ENCODE measurements at places on chromosomes 16 and 17. TPM values are rescaled to one million over a fixed set of nuclear protein-coding genes. Genes with fewer than 3 reads are reported as not detected.

DNA sequence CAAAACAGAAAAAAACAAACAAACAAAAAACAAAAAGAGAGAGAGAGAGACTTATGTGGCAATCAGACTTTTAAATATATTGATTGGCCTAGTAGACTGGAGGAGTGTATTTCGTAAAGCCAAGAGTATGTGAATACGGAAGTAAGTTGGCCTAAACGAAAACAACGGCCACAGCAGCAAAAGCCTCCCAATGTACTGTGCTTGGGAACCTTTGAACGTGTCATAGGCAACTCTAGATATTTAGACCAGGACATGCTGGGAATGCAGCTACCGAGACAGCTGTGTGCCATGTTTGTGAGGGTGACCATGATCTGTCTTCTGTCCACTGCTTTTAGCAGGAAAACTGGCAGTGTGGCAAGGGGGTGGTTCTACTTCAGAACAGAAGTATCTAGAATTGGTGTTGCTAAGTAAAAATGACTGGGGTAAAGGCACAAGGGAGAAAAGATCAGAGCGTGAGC lies 7.4 kb downstream of the MAF start:
- no peak for DNase-seq

GRCh38 chr17:73317513-73318426 lies 6.0 kb upstream of the CDC42EP4 start:
- no peak for DNase-seq

Gene KRTAP4-3
- polyA plus RNA-seq, result not detected

Gene WRAP53
- polyA plus RNA-seq, result 12.4 TPM

Gene CACNG1
- polyA plus RNA-seq, result 0.11 TPM

DNA sequence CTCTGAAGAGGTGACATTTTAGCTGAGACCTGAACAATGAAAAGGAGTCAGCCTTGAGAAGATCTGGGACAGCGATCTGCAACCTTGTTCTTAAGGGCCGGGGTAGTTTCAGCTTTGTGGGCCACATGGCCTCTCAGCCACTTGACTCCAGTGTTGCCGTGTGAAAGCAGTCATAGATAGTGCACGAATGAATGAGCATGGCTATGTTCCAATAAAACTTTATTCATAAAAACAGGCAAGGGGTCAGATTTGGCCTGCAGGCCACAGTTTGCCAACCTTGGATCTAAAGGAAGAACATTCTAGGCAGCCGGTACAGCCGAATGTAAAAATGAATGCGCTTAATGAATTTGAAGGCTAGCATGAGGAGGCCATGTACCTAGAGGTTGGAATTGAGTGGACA lies 83.5 kb downstream of the ABCC6 start:
- DNase-seq, result no peak

GRCh38 chr16:64478252-64478906 lies 643.5 kb downstream of the CDH11 start:
- no peak for DNase-seq

Gene TPPP3
- polyA plus RNA-seq, result 44.8 TPM

DNA sequence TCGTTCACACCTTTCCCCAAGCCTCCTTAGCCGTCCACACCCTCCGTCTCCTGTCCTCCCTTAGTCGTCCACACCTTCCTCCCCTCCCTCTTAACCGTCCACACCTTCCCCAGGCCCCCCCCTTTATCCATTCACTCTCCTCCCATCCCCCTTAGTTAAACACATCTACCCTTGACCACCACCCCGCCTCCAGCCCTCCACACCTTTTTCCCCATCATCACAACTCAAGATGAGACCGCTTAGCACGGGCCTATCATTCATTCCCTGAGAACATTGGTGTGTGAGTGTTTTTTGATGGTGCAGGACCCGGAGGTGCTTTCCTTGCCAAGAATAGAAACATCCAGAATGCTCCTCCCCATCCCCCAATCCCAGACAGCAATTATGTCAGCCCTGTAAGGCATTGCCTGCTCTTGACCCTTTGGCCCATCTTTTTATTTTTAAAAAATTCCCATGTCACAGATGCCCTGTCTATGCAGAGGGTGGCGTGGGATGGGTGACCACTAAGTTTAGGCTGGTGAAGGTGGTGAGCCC lies 1.4 kb downstream of the TENT4B start:
- DNase-seq, result no peak

DNA sequence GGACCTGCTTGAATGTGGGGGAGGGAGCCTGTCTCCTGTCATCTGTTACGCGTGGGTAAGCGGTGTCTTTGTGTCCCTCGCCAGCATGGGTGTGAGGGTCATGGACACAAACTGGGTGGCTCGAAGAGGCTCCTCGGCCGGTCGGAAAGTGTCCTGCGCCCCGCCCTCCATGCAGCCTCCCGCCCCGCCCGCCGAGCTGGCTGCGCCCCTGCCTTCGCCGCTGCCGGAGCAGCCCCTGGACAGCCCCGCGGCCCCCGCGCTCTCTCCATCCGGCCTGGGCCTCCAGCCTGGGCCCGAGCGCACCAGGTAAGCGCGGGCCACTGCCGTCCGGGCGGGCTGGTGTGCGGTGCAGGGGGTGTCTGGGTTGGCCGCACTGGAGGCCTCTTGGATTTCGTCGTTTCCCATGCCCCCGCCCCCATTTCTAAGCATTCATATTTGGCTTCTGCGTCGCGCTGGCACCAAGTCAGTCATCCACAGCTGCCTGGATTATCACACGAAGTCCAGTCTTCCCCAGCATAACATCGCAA lies 43.8 kb downstream of the ELAC2 start:
- no peak for DNase-seq

GRCh38 chr17:28124962-28125361 lies 82.5 kb downstream of the NLK start:
- DNase-seq, result no peak

GRCh38 chr16:48330189-48330840 lies 54.9 kb downstream of the SIAH1 start:
- DNase-seq, result no peak

- DNase-seq, result no peak
Measured at GRCh38 chr17:72432143-72432621, 311.4 kb downstream of the SOX9 start.

DNA sequence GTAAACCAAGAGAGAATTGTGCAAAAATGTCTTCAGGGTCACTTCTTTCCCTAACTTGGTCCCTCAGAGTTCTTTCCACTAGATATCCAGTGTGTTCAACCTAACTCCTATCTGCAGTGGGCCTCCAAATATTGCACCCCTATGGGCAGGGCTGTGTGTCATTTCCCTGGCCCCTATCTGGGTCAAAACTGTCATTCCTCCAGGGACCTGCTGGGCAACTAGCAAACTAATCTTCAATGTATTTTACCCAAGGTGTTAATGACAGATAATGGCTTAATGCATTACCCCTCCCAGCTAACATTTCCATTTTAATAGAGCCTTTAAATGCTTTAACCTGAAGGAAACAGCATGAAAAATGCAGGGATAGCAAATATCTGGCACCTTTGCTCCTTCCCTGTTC lies 25.8 kb upstream of the SKAP1 start:
- DNase-seq, result no peak

GRCh38 chr16:30084816-30085159 lies 6.9 kb downstream of the TBX6 start:
- no peak for DNase-seq

Gene SYT17
- 11.4 TPM for polyA plus RNA-seq

- DNase-seq, result no peak
Measured at GRCh38 chr17:40960144-40960543, 6.6 kb downstream of the KRT39 start.

DNA sequence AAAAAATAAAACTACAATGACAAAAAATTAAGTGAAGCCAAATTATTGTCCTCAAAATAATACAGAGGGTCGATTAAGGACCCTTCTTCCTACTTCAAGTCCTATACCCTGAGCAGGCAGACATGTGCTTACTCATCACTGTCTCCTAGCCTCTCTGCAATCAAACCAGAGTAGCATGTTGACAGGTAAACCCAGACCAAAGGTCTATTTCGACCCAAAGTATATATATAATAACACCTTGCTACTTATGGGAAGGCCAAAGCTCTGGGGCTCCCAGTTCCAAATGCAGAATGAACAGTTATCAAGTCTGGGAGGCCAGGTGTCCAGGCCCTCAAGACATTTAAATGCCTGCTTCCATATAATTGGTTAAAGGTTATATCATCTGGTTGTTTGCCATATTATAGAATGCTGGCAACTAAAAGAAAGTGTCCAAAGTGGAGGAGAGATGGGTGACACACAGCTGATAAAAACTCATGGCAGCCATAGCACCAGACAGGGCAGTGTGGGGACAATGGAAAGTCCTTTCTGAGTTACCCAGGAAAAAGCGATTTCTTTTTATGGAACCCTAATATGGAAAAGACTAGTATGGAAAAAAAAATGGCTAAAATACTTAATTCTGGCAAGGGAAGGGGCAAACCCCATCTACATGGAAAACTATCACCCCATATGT lies 53.6 kb downstream of the N4BP1 start:
- DNase-seq, result no peak

GRCh38 chr17:82424001-82424862 lies 5.8 kb upstream of the OGFOD3 start:
- no peak for DNase-seq

DNA sequence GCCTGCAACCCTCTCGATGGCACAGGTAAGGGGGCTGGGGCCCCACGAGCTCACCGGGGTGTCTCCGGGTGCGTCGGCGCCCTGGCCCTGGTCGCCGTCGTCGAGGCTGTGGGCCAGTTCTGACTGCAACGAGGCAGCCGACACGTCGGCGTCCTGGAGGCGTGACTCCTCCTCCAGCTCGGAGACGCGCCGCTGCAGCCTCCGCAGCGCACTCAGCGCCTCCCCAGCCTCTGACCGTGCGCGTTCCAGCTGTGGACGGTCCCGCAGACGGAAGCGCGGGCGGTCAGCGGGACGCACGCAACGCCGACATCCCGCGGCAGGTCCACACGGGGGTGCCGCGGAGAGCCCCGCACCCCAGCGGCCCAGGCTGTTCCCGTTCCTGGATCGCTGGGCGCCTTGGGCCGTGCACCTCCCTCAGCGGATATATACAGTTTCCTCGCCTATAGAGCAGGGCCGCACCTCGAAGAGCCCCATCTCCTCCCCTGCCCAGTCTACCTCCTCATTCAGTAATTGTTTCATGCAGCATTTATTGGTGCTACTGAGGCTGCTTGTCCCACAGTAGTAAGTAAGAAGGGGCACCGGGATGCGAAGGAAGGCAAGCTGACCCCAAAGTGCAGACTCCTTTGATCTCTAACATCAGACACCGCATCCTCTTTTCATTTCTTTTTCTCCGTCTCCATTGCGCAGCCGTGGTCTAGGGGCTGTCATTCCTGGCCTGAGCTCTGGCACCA lies 5.8 kb downstream of the THOC6 start:
- no peak for DNase-seq

DNA sequence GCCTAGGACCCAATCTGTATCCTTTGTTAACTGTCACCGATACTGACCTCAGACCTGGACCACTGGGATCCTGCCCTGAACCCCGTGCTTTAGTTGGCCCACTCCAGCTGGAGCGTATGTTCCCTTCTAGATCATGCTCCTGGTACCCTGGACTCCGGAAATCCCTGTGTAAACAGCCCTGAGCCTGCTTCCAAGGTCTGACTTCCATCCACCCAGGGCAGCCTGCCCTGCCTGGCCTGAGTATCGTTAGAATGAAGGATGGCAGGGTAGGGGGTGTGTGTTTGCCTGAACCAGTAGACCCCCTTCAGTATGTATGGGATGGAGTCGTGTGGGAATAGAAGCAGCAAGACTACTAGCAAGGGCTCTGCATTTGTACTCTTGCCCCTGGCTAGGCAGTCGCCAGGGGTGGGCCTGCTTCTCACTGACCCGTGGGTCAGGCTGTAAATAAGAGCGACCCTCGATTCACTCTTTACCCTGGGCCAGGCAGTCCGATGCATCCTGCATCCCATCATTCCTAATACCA lies 691 bp upstream of the TMEM98 start:
- DNase-seq, result no peak

Gene IRF8
- polyA plus RNA-seq, result 9.1 TPM

DNA sequence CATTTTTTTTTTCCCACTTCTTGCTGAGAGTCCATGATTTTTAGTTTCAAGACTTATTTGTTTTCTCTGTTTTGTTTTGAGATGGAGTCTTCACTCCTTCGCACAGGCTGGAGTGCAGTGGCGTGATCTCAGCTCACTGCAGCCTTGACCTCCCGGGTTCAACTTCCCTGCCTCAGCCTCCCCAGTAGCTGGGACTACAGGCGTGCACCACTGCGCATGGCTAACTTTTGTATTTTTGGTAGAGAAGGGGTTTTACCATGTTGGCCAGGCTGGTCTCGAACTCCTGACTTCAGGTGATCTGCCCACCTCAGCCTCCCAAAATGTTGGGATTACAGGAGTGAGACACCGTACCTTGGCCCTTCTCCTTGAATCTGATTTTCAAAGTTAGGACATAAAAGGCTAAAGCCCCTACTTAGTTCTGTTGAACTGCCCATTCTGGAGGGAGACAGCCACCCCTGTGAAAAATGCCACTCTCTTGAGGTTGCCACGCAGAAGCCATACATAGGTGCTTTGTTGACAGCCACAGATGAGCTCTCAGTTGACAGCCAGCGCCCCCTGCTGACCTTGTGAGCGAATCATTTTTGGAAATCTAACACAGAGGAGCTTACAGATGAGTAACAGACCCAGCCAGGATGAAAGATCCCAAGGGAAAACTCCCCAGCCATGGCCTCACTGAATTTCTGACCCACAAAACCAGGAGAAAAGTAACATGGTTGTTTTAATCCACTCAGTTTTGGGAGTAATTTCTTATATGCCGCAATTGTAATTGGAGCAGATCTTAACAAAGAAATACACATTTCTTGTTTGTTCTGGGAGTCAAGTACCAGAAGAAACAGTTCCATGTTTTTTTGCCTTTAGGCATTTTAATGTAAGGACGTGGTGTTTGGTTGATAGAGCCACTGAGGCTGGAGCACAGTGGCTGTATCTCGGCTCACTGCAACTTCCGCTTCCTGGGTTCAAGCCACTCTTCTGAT lies 38.8 kb downstream of the PKD1L3 start:
- DNase-seq, result peak; percentile 55

- no peak for DNase-seq
Measured at GRCh38 chr16:14007450-14007849, 63.7 kb upstream of the MRTFB start.

DNA sequence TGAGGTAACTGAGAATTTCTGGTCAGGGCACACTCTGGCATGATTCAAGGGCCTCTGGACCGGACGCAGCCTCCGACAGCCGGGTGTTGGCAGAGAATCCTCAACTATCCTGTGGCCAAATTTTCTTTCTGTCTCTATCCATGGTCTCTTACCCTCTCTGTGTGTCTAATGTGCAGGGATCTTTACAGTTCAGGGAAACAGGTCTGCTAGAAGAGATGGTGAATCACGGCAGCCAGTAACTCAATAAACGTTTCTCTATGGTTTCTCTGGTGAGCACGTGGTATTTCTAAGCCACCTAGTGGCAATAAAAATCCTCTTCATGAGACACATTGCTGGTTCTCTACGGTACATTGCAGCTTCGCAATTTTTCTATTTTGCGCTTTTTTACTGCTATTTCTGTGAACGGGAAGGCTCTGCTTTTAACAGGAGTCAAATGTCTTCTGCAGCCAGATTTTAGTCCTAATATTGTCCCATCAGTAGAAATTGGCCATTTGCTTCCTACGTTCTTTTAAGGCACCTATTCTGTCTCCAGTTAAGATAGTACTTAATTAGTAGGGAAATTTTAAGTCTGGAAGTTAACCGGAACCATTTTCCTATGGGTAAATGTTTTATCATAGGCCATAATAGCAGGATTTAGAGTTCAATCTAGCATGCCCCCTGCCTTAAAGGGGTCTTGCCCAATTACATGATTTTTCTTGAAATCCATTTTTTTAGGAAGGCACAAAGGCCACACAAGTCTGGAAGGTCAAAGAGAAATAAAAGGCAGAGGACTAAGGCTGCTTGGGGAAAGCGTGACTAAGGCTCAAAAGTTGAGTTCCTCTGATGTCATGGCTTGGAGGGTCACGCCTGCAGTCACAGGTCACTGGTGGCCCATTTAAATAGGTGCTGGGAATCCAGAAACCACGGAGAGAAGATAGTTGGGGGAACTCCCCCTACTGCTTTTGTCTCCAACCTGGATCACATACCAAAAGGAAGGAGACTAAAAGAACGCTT lies 31.5 kb downstream of the QPRT start:
- peak; percentile 50 for DNase-seq
